ENCODE measurements at places on chromosomes 16 and 17.

- peak; percentile 57 for DNase-seq
These were observed 313.1 kb upstream of the TNRC6C start for GRCh38 chr17:77645072-77646045.

DNA sequence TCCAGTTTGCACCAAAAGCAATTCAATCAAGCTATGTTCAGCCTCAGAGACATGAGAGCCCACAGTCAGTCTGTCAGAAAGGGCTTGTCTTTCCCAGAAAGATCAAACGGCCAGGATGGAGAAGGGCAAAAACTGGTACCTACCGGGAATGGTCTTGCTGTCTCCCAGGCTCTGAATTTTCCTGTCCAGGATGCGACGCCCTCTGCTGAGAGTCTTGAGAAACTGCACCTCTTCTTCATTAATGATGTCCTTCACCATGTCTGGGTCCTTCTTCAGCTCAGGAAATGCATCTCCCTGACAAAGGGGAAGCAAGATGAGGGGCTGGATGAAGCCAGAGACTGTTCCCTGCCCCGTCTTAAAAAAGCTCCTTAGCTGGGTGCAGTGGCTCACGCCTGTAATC lies 15.8 kb upstream of the EXOSC6 start:
- DNase-seq = no peak

- DNase-seq = no peak
These were observed 486.1 kb upstream of the SALL1 start for GRCh38 chr16:51636920-51637769.

DNA sequence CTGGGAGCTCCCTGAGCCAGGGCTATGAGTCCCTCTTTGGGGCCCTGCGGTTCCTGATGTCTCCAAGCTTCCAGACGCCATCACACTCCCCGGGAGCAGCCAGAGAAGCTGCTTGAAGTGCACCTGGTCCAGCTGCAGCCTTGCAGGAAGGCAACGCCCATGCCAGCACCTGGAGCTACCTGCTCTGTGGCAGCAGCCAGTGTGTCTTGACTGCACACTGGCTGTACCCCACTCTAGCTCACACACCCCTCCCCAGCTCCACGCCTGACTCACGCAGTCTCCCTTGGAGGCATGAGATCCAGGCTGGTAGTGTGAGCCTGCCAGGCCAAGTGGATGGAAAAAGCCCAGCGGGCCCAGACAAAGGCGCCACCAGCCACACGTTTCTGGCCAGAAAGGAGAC lies 63.3 kb downstream of the USP32 start:
- no peak for DNase-seq

DNA sequence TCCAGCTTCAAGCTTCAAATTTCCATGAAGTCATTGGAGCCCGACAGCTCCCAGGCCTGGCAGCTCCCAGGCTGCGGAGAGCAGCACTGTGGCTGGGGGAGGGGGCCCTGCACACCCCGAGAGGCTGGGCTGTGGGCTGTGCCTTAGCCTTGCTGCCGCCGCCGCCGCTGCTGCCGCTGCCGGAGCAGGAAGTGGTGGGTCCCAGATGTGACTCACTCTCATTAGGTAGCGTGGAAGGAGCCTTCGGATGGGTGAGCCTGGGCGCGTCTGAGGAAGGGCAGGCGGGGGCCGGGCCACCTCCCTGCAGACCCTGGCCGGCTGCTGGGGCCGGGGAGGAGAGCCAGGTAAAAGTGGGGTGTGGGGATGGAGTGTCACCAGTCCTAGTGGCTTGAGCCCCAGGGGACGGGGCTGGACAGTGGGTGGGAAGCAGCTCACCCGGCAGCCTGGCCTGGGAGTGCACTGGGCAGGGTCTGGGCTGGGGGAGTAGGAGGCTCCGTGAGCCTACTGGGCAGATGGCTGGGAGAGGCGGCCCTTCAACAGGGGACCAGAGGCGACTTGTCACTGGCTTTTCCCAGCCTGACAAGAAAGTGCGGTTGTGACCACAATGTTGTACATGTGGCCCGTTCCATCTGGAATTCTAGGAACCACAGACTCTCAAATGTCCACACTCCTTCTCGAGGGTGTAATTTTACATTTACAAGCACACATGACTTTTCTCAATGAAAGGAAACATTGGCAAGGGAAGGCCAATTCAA lies at the start of gene ADCY7:
Gene ADCY7 (plus strand): TSS at position 215 of the 755 bp plus-strand sequence. CDS start 21,629 bp downstream, outside the sequence.
- peak; percentile 78 for DNase-seq

DNA sequence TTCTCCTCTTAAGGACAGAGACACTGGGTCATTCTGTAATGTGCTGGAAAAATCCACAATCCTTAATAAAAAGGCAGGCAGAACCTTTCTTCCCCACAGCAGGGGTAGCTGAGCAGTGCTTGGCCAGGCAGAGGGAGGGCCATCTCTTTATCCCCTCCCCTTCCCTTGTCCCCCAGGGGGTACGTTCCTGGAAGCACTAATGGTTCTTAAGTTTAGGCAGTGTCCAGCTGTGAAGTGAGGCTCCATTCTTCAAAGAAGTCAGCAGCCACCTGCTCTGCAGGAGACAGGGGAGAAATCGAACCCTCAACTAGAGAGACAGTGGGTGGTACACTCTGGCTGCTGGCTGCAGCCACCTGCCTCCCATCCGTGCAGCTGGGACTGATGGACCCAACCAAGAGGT lies 533.9 kb upstream of the CDH11 start:
- no peak for DNase-seq

DNA sequence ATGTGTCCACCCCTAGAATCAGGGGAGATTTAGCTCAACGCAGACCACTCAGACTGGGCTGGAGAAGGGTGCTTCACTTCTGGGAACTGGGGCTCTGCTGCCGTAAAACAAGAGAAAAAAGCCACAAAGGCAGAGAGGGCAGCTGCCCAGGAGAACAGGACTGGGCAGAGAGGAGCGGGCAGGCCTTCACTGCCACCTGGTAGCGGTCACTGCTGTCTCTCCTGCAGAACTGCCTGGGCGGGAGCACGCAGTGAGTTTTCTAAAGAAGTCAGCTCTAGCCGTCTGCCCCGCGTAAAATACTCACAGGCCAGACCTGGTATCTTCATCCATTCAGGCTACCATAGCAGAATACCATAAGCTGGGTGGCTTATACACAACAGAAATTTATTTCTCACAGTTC lies 103.8 kb downstream of the AMFR start:
- no peak for DNase-seq

DNA sequence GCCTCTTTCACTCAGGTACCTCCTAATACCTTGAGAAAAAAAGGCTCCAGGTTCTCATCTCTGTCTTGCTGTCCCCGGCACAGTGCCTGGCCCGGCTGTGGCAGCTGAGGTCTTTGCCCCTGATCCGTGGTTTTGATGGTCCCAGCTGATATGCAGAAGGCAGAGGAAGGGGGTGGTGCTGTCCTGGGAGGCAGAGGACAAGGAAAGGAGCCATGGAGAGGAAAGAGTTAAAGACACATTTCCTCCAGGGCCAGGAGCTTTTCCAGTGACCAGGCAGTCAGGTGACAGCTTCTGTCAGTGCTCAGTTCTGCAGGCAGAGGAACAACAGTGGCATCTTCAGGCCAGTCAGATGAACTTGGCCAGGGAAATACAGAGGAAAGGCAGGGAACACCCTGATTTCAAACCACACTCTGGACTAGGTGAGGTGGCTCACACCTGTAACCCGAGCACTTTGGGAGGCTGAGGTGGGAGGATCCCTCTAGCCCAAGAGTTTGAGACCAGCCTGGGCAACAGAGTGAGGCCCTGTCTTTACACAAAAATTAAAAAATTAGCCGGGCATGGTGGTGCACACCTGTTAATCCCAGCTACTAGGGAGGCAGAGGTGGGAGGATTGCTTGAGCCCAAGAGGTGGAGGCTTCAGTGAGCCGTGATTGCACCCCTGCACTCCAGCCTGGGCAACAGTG lies 3.3 kb upstream of the COG1 start:
- no peak for DNase-seq

- no peak for DNase-seq
These were observed 47.4 kb upstream of the KSR1 start for GRCh38 chr17:27408891-27409290.

DNA sequence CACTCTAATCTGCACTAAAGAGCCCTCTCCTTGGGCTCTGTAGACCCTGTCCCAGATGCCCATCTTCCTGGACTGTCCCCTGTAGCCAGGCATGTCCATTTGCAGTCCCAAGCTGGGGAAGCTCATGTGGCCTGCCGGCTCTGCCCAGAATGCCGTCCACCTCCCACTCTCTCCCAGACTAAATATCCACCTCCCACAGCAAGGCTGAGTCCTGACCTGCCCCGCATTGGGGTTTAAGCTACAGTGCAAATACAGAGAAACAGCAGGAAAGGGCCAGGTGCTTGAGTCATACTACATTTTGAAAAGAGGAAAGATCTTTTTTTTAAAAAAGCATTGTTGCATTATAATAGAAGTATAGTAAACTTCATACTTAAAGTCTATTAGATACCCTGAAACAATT lies 3.0 kb downstream of the ST6GALNAC2 start:
- DNase-seq = no peak

- no peak for DNase-seq
These were observed 13.9 kb downstream of the HAGH start for GRCh38 chr16:1812732-1813163.

DNA sequence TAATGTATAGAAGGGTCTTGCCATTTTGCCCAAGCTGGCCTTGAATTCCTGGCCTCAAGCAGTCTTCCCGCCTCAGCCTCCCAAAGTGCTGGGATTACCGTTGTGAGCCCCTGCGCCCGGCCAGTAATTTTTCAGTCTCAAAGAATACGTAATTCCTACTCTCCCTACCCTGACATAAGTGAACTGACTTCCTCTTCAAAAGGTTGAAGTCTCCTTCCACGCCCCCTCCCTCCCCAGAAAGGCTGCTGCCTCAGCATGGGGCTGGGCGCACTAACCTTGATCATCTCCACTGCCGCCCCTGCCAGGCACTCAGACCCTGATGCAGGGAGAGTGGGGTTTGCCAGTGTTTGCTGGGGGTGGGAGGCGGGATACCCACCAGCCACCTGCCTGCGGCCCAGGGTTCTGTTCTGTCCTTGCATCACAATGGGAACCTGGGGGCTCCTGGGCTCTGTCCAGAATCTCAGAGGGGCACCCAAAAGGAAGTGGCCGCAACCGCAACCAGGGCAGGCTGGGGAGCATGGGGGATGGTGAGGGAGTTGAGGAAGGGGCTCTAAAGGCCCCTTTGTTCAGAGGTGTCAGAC lies 27.5 kb downstream of the KIFC3 start:
- no peak for DNase-seq

DNA sequence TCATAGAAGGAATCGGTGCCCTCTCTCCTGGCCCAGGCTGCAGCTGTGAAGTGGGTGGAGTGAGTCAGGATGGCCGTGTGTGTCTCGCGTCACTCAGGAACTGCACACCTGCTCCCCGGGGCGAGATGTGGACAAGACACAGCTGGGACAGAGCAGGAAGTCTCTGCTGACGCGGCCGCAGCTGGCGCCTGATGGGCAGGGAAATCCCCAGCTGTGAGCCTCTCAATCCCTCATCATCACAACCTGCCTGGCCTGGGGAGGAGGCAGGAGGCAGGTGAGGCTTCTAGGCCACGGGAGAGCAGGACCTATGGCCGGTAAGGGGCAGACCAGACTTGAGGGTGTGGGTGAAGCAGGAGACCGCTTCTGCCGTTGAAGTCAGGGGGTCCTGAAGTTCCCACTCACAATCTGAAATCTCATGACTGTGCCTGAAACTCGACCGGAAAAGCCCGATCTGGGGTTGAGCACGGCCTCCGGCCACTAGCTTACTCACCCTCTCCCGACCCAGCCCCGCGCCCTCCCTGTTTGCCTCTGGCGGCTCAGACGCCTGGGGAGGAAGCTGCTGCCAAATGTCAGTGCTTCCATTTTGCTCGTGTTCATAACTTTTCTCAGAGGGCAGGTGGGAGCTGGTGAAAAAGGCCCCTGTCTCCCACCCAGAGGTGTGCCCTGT lies 1.1 kb upstream of the TRPV3 start:
- no peak for DNase-seq

DNA sequence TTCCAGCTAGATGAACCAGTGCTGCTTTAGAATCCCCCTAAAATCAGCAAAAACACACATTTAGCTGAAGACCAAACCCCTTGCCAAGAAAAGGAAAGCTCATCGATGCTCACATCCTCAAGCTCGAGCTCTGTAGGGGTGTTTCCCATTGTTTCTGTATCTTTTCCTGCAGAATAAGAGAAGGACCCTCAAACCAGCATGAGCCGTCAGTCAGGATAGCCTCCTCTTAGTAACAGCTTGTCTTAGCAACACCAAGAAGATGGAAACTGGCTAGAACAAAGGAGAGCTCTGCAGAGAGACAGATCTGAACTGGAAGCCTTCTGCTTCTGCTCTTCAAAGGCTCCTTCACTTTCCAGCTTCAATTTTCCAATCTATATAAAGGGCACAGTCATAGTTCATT lies 32.0 kb downstream of the VAT1L start:
- DNase-seq = no peak

DNA sequence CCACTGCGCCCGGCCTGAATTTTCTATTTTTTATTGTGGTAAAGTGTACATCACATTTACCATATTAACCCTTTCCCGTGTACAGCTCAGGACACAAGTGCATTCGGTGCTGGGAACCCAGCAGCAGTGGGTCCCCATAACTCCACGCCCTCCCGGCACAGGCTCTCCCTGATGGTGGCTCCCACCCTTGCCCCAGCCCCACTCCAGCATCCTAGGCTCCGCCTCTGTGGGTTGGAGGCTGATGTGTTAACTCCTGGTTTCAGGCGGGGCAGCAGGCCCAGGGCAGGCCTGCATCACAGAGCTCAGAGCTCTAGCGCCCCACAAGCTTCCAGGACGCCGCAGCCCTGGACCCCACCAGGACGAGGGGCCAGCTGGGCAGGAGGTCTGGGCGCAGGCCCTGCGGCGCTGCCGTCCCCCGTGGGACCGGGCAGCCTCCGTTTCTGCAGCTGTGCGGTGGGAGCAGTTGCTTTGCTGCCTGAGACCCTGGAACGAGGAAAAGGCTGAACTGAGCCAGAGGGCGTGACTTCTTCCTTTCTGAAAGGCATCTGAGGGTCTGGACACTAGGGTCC lies 19.6 kb downstream of the ZFPM1 start:
- DNase-seq = no peak

- DNase-seq = no peak
These were observed 72.9 kb downstream of the JPH3 start for GRCh38 chr16:87675111-87675719.

GRCh38 chr17:42281571-42282096 lies 5.4 kb upstream of the STAT5B start:
- no peak for DNase-seq

- no peak for DNase-seq
These were observed 40.4 kb upstream of the NDRG4 start for GRCh38 chr16:58459344-58460218.

DNA sequence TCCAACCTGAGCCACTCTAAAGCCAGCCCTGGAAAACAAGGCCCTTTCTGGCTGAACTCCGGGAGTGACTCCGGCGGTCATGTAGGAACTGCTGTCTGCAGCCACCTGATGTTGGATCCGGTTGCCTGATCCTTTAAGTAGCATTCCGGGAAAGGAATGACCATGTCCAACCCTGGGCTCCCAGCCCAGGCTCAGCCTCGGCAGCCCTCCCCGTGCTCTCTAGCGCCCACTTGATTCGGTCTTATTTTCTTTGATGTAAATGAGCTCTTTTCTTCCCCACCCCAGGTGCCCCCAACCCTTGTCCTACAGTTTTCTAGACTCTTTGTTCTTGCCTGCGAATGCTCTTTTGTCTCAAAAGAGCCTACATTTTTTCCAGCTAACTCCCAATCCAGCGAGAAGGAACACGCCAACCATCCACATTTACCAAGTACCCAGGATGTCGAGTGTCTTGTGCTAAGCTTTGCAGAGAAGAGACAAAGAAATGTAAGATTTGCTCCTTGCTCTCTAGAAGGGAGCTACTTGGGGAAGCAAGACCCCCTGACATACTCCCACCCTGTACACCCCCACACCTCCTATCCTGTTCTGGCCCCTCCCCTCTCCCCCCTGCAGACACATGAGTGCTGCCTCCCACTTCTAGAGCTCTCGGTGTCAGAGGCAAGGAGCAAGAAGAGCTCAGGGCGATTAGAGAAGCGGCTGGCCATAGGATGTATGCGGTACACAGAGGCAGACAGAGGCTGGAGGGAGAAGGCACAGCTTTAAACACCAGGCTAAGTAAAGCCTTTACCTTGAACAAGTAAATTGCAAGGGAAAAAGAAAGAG lies 53.8 kb downstream of the COG7 start:
- no peak for DNase-seq

Data from effector memory CD8-positive, alpha-beta T cell (primary cell).